Activated T-helper 1 cell treated with anti-CD3 and anti-CD28 coated beads, Interleukin-12 subunit alpha, Interleukin-12 subunit beta, Interleukin-2, Interleukin-4 antibody, amounts not matched to agents 30 ng/mL and 10 ng/mL and 1 ng/mL, durations not matched to agents 14 hours and 24 hours and 36 hours (primary cell): ENCODE measurements at places on chromosomes 6 and 20. TPM values are rescaled to one million over a fixed set of nuclear protein-coding genes. Genes with fewer than 3 reads are reported as not detected.

DNA sequence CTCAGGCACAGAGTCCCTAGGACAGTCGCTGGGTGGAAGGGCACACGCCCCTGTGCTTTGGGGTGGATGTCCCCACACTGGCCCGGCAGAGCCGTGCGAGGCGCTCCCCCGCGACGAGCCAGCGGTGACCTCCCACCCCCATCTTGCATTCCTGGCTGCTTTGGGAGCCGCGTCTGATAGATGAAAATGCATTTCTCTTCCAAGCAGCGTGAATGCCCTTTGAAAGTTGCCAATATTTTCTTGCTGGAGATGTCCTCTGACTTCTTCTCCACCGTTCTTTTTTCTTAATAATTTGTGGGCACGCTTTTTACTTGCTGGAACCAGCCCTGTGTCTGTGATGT, 29.9 kb downstream of the COL20A1 start:
- H3K4me3 ChIP-seq, result no peak overlapping the region
- no peaks in the 10 kb centered on the region for H3K4me1 ChIP-seq
- peaks cover 6% of the 10 kb centered on the region for H3K27me3 ChIP-seq
- DNase-seq, result no peak
- H3K36me3 ChIP-seq, result no peaks in the 10 kb centered on the region
- no peak overlapping the region for H3K27ac ChIP-seq

GRCh38 chr20:25238319-25239037, 9.4 kb upstream of the PYGB start:
- H3K36me3 ChIP-seq, result no peaks in the 10 kb centered on the region
- peaks cover 30% of the 10 kb centered on the region for H3K4me1 ChIP-seq
- DNase-seq, result no peak
- peaks cover 7% of the 10 kb centered on the region for H3K27me3 ChIP-seq
- peak overlapping the region; percentile 86 for H3K27ac ChIP-seq
- peak overlapping the region; percentile 37 for H3K4me3 ChIP-seq

DNA sequence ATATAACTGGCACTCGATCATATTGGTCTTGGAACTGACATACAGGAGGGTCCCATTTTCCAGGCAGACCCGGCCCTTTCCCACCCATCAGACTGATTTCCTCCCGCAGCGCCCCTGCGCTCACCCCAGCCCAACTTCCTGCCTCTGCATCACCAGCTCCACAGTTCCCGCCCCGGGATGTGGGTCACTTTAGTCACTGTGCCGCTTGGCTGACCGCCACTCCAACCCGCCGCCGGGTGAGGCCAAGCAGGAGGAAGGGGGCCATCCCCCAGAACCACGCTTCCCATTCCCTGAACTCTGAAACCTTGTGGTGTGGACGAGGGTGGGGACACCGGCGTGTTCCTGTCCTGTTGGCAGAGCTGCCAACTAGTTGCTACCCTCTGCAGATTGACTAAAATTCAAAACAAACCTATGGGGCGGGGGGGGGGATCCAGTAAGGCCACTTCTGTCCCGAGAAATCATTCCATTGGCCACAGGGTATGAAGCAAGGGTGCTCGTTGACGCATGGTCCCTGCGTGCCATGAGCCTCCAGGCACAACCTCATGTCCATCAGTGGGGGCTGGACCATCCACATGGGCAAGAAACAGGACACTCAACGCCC, 12.3 kb downstream of the TGM2 start:
- peaks cover 19% of the 10 kb centered on the region for H3K4me1 ChIP-seq
- no peaks in the 10 kb centered on the region for H3K36me3 ChIP-seq
- peak overlapping the region; percentile 64 for H3K4me3 ChIP-seq
- DNase-seq, result peak; percentile 42

GRCh38 chr20:57545927-57546662, 14.8 kb upstream of the PCK1 start:
- peaks cover 15% of the 10 kb centered on the region for H3K27me3 ChIP-seq
- no peak overlapping the region for H3K27ac ChIP-seq

The PAX1 gene
- total RNA-seq, result not detected in 2 replicates
